Stimulated activated CD8-positive, alpha-beta memory T cell treated with anti-CD3 and anti-CD28 coated beads, Interleukin-4, amount 100 ng/mL, for 4 hours (primary cell): ENCODE measurements at places on chromosomes 13 and 19.

DNA sequence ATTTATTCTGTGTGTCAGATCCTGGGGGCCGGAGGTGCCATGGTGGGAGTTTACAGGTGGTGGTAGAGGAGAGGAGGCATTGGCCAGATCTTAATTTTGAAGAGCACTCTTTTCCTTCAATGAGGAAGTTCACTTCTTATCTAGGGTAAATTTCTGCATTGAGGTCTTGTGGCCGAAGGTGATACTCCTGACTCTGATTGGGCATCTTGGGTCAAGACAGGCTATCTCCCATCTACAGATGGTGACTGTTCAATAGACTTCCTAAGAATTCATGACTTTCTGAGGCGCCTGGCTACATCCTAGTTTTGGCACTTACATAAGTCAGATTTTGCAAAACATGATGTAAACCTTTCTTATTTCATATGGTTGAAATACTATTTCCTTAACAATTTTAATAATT, 135.2 kb downstream of the SUCLA2 start:
- DNase-seq = no peak

- DNase-seq = no peak
Measured at GRCh38 chr19:13051557-13052165, 51.0 kb downstream of the LYL1 start.

DNA sequence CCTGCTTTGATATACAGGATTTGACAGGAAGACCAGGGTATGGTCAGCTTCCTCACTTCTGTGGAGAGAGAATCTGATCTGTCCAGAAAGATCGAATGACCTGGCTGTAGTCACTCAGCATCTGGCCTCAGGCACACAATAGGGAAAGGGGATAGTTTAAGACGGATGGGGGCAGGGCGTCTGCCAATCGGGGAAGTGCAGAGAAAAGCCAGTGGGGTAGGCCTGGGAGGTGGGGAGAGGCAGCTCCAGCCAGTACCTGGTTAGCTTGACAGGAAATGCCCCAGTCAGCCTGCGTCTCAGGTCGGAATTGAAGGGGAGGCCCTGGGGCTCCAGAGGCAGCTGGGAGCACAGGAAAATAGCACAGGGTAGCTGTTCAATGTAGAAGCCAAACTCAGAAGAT, 12.4 kb downstream of the ZNF444 start:
- no peak for DNase-seq

DNA sequence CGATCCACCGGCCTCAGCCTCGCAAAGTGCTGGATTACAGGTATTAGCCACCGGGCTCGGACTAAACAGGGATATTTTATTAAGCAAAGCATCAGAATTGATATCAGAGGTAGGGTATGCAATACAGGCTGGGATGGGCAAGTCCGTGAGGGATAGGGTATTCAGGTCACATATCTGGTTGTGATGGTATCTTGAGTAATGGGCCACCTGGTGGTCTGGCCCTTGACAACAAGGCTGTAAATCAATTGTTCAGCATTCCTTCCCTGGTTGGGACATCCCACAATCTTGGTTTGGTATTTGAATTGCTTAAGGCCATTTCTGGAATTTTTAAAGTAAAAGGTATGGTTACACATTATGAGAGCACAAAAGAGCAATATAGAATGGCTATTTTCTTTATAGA, 1588.0 kb downstream of the SLITRK1 start:
- DNase-seq = no peak

- no peak for DNase-seq
Measured at GRCh38 chr13:41649659-41650058, 192.3 kb downstream of the RGCC start.

DNA sequence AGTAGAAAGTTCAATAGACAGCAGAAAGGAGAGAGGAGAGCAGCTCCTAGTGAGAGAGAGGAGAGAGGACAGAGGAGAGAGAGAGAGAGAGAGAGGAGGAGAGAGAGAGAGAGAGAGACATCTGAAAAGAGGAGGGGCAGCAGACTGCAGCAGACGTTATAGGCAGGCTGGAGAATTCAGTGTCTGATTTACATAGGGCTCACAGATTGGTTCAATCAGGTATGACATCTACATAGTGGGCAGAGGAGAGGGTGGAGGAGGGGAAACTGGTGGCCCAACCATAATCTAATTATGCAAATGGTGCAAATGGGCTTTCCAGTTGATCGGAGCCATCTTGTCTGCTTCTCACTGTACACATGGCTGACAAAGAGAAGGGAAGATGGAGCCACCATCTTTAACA, 221.3 kb upstream of the TRPC4 start:
- no peak for DNase-seq

GRCh38 chr19:37963190-37963936, 56.4 kb downstream of the SIPA1L3 start:
- DNase-seq = no peak

DNA sequence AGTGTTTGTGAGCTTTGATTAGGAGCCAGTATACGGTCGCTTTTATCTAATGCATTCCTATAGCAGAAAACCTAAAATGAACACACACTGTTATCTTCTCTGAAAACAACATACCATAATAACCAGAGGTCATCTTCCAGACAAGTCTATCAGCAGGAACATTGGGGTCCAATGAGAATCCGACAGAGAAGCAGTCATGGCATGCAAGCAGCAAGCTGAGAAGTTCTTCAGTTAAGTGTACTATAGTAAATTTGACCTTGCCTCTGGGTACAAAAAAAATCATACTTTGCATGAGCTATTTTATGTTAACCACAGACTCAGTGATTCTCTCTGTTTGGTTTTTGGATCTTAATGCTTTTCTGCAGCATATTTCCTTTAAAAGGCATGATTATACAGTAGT, 1505.1 kb downstream of the PCDH9 start:
- DNase-seq = no peak

DNA sequence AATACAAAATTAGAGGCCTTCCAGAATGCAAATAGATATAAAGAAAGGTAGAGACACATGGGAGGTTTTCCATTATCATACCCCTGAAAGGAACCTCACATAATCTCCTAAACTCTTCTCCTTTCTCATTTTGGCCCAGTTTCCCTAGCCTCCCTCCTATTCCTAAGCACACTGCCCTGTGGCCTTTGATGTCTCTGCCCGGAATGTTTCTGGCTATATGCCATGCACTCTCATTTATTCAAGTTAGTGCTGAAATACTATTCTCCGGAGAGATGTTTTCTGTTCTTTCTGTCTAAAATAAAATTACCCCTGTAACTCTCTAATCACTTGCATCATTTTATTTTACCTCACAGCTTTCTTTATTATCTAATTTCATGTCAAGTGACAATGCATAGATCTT, 1287.7 kb downstream of the SLITRK5 start:
- DNase-seq = no peak

DNA sequence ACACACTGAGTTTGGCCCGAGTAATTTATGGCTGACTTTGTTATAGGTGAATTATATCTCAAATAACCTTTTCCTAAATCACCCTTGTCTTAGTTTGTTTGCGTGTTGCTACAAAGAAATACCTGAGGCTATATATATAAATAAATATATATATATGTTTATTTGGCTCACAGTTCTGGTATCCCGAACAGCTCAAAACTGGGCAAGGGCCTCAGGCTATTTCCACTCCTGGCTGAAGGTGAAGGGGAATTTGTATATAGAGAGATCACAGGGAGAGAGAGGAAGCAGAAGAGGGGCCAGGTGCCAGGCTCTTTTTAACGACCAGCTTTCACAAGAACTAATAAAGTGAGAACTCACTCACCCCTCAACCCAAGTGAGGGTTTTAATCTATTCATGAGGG, 159.9 kb upstream of the STARD13 start:
- DNase-seq = no peak

DNA sequence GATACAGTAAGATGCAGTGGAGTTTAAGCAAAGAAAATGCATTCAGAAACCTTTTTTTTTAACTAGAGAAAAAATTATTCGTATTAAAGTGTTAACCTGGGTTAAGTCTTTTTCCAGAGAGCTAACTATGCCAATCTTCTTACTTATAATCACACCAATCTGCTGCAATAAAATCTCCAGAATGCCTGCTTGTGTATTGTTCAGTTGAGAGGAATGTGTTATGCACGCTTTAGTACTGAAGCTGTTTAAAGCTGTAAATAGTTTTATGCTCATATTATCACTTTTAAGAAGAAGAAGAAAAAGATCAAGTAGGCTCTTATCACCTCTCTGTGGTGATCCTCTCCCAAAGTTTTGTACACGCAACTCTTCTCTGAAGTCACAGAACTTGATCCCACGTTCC, 528.7 kb downstream of the RFC3 start:
- DNase-seq = no peak

GRCh38 chr13:77034881-77035280, 7.9 kb upstream of the FBXL3 start:
- DNase-seq = no peak

DNA sequence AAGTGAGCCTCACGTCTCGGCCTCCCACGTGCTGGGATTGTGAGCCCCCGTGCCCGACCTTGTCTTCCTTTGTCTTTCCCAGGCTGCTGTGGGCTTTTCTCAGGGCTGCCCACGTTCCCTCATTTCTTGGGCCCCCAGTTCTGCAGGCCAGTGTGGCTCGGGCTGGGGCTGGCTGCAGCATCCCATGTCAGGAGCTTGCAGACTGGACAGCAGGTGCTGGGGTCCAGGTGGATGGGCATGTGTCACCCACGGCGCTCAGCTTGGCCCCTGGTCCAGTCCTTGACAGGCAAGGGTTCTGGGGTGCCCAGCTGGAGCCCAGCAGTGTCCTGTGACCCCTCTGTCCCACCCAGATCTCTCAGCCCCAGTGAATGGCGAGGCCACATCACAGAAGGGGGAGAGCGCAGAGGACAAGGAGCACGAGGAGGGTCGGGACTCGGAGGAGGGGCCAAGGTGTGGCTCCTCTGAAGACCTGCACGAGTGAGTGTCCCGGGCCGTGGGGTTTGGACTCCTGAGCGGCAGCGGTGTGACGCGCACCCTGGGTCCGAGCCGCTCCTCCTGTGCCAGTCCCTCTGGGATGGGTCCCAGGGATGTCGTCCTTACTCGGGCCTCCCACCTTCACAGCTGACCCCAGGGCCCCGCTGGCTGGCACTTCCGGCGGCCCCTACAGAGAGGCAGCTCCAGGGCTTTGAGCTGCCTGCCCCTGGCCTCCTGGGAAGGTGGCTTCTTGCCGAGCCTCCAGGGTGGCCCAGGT, 17.3 kb downstream of the PLIN4 start:
- DNase-seq = no peak

GRCh38 chr19:29489172-29489951, 36.4 kb upstream of the VSTM2B start:
- DNase-seq = no peak

DNA sequence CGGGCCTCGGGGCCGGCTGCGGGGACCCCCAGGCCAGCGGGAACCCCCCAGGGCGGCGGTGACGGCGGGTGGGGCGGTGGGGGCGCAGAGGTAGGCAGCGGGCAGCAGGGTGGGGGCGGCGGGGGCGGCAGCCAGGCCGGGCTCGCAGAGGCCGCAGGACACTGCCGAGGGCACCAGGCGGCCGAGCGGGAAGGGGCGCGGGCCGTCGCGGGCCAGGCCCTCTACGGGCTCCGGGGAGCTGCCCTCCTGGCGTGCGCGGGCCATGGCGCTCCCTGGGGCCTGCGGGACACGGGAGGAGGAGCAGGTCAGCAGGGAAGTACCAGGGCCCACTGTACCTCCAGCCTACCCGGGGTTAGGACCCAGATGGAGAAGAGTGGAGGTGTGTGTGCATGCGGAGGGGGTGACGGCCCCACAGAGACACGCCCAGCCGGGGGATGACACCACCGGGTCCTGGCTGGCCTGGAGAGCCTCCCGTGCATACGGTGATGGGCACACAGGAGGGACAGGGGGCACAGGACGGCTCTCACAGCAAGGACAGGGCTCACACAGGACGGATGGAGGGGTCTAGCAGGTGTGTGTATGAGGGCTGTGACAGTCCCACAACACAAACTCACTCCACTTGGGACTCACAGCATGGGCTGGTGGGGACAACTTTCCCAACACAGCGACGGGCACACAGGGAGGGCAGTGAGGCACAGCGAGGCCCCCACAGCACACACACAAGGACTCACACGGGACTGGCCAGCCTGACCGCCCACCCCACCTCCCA, 2.6 kb downstream of the BBC3 start:
- no peak for DNase-seq

GRCh38 chr13:27259831-27260230, 8.5 kb downstream of the RPL21 start:
- DNase-seq = no peak
